ENCODE measurements at places on chromosomes 12 and 14.

DNA sequence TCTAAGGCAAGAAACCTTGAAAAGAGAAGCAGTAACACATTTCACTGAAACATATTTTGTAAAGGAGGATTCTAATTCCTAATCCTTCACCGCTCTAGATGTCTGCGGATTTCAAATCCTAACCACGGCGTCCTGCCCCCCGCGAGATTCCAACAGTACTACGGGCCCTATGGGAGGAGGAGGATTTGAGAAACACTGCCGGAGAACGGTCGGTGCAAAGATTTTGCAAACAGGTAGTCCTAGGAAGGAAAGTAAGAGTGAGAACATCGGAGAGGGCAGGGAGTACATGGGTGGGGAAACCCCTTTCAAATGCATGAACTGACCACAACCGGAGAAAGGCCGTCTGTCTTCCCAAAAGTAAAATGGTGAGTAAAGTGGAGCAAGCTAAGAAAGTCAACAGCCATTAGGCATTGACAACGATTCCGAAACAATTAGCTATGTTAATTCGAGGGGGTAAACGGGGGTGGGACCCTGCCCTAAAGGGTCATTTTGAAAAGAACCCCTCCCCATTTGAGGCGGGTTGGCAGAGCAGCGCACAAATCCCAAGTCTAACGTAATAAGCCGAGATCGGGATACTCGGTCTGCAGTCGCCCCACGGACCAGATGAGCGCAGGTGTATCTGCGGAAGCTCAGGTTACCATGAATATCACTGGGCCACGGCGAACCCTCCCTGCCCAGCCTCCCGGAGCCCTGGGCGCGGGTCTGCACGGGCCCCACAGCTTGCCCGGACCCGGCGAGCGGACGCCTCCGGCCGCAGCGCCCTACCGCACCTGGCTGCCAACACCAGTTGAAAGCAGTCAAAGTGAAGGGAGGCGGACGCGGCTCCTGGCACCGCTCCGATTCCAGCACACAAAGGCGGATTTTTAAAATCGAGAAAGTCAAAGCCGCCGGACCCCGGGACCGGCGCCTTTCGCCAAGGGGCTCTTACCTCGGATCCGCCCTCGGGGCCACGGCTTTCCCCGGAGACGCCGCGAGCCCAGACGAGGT lies 662 bp downstream of the EPS8 start:
- DNase-seq = peak; percentile 53

- no peak for DNase-seq
These were observed 783.0 kb downstream of the TMEM121 start for GRCh38 chr14:106309423-106309822.

- no peak for DNase-seq
These were observed 16.2 kb downstream of the CCDC62 start for GRCh38 chr12:122790393-122791075.

GRCh38 chr12:131676544-131676943 lies 34.3 kb upstream of the SFSWAP start:
- no peak for DNase-seq

DNA sequence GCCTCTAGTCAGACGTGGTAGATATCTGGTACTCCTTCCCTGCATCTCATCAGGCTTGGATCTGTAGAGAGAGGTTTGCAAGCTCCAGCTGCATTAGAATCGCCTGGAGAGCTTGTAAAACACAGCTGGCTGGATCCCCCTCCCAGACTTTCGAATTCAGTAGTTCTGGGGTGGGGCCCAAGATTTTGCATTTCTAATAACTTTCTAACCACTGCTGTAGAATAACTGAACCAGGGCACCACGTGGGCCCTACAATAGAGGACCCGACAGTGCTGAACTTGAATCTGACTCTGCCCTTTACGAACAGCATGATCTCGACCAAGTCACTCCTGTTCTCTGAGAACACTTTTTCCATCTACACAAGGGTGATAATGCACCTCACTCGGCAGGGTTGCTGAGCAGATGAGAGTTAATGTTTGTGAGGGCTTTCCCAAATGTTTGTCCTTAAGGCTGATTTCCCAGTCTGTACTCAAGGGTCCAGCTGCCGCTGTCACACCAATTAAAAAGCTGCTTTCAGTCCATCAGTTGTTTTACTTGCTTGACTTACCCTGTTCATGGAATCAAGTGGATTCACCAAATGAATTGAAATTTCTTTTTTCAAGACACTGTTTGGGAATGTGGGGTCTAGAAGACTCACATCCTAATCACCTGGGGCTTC lies 86.6 kb upstream of the SLC24A4 start:
- DNase-seq = no peak

DNA sequence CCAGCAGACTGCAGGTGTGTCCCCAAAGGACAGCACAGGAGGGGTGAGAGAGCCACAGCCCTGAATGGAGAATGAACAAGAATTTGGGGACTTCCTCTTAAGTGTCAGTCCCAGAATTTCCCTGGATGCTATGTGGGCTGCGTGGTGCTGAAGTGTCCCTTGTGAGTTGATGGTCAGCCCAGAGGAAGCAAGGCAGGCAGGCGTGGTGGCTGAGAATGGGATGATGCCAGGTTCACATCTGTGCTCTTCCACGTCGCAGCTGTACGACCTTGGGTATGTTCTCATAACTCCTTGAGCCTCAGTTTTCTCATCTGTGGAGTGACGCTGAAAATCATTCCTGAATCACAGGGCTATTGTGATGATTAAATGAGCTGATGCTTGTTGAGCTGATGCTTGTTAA lies 62.1 kb upstream of the GPATCH2L start:
- no peak for DNase-seq

DNA sequence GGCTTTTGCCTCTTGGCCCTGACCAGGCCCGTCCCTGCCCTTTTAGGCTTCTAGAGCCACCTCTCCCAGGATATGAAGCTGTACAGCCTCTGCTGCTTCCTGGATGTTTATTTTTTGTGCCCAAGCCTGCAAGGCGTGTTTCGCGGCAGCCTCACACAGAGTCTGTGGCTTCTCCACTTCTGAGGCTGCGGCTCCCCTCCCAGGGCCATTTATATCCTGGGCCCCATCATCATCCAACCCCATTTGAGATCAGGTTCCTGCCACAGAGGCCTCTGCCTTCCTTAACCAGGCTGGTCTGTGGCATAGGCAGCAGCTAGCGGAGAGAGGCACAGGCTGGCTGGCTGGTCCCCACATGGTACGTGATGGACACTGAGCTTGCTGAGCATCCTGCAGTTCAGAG lies 114.1 kb upstream of the PWP1 start:
- DNase-seq = no peak

DNA sequence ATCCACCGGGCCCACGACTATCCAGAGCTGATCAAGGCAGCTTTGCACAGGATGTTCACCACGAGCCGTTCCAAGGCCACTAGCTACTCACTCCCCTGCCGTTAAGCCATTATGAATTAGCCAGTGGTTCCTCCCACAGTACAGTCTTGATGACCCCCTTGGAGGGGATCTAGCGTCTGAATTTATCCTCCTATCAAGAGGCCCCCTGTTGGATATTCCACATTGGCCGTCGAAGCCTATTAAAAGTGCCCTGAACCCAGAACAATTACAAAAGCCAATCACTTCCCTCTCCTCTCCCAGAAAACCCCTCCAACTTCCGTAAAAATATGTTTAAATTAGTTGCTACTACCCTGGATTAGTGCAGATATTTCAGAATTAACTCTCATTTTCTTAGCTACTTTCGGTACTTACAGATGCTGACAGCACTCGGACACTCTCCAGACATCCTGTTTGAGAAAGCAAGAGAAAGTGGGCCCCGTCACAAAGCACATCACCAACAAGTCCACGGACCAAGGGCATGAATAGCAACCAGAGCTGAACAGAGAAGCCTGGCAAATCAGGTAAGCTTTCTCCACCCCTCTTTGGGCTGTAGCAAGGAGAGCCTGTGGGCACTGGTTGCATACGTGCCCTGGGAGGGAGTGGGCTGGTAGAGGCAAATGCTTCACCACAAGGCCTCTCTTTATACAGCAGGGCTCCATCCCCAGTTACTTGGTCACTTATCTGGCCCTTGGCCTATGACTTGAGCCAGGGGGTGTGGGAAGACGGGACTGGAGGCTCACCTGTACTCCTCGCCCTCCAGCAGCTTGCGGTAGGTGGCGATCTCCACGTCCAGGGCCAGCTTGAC lies 5.3 kb downstream of the KRT3 start:
- no peak for DNase-seq

- DNase-seq = no peak
These were observed 144.8 kb downstream of the PIWIL1 start for GRCh38 chr12:130482448-130482847.

DNA sequence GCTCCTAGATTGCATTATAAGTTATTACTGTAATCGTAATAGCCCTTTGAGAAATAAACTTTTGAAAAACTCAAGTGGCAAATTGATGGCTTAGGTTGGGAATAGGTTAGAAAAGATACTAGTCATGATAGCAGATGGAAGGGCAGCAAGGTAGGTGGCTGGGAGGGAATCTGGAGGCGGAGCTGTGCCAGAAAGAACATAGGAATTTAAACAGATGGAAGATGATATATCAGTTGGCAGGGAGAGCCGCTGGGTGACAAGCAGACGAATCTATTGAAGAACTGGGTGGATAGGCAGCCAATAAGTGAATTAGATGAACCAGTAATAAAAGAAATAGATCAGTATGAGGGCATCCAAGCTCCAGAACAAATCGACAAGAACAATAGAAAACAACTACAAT lies 142.1 kb downstream of the CNTN1 start:
- DNase-seq = no peak

DNA sequence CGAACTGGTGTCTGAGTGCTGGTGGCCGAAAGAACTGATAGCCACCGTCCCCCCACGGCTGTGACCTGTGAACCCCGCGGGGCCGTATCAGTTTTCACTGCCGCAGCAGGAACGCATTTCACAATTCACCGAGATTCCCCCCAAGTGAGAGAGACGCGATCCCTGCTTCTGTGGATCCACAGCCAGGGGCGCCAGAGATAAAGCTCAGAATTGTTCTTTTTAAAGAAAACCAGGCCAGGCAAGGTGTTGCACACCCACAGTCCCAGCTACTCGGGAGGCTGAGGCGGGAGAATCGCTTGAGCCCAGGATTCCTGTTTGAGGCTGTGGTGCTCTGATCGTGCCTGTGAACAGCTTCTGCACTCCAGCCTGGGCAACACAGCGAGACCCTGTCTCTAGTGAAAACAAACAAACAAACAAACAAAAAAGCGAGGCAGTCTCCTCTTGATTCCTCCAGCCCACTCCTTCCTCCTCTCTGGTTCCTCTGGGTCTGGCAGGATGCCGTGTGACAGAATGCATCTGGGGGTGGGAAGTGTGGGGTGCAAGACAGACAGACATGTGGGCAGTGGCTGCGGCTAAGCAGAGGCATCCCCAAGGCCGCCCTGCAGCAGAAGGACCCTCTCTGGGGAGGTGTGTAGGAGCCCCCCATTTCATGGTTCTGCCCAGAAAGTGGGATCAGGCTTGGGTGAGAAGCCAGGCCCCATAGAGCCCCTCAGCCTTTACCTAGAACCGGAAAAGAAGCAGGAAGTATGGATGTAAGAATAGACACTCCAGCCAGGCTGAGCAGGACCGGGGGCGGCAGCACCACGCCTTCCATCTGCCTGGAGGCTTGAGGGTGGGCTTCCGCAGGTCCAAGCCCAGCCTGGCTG lies 39.2 kb upstream of the PPP1R13B start:
- DNase-seq = no peak

DNA sequence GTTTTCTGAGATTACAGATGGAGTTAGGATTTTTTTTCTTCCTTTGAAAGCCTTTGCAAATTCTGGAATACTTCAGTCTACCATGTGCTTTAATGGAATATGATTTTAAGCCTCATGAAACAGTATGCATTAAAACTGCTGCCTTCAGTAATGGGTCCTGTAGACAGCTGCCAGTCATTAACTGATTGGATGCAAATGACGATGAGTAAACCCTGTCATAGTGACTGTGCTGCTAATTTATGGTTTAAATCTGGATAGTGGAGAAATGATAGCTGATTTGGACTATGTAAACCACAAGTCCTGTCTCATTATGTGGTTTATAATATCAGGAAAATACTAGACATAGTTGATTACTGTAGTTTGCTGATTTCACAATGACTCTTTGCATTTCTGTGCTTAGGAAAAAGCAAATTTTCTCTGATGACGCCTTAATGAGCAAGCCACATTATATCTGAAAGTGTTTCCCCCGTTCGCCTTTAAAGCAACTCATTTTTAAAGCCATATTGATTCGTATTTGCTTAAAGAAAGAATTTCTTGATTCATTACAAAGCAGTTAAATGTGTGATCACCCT lies 217.6 kb downstream of the TMTC2 start:
- DNase-seq = no peak

DNA sequence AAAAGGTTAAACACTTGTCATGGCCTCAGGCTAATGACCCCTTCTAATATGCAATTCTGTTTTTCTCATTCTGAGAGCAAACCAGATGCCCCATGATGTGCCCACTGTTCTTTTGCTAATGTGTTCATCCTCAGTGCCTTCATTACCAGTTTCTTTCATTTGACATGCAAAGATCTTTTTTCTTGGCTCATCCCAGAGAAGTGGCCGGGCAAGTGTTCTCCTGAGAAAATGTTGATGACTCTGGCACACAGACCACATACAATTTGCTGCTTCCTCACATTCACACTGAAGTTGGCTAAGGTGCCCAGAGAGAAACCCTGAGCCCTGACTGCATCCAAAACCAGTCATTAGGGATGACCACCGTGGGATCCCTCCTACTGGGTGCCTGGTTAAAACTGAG lies 833.3 kb downstream of the DIO2 start:
- DNase-seq = no peak

DNA sequence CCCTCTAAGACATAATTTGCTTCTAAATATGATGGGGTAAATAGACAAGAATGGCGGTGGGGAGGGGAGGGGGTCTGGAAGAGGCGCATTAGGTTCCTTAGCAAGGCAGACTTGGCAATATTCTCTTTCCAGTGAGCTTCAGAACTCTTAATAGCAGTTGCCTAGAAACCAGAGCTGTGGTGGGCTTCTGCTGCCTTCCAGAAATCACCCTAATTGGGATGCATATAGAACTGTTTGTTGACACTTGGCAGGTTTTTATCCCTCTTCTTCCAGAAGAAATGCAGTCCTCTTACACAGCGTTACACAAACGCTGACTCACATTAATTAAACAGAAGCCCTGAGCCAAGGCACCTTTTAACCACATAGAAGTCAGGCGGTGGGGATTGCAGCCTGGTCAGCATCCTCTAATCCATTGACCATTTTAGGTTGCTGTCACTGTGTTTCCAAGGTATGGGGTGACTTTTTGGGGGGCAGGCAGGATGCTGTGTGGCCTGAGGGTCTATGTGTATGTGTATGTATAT lies 114.1 kb downstream of the CCDC60 start:
- no peak for DNase-seq

DNA sequence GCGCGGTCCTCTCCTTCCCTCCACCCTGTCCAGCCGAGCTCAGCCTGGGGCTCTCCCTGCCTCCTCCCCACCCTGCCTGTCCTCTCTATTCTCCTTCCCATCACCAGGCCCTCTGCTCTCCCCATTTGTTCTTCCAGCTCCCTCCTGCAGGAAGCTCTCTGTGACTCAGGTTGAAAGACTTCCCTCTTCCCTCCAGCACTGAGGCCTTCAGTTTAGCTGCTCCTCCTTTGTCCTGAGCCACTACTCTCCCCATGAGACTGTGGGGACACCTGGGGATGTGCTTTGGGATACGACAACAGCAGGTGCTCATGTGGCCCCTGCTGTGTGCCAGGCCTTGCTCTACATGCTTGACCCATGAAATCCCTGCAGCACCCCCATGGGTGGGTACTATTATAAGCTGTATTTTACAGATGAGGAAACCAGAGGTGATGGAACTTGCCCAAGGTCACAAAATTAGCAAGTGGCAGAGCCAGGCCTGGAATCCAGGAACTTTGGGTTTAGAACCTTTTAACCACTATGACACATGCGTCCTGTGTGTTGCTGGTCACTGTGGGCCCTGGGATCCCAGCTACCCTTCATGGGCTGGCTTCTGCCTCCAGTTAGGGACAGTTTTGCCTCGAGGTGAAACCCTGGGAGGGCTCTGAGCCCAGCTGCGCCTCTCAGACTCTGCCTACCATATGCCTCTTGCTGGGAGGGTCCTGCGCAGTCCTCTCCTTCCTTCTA lies 5.5 kb downstream of the KRT80 start:
- no peak for DNase-seq
